ENCODE measurements at places on chromosomes 2 and 18.

- no peak for DNase-seq
Observed at GRCh38 chr2:205743137-205743536, 60.8 kb downstream of the NRP2 start.

GRCh38 chr2:226295123-226295522 lies 504.5 kb downstream of the IRS1 start:
- DNase-seq = no peak

GRCh38 chr2:203401-203800 lies 60.4 kb downstream of the SH3YL1 start:
- DNase-seq = no peak

DNA sequence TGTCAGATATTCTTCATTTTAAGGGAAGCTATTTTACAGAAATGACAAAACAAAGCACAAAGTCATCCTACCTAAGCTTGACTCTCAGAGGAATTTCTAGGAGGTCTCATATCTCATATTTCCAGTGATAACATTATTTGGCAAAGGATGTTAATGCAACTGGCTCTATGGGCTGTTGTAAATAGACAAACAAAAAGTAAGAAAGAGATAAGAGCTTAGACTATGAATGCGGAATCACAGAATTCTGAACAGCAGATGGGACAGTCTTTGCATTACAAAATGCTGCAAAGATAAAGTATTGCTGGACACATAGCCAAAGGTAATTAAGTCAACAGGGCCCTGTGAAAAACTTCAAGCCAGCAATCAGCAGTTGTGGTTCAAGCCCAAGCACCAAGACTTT lies 23.9 kb downstream of the PIAS2 start:
- DNase-seq = no peak

DNA sequence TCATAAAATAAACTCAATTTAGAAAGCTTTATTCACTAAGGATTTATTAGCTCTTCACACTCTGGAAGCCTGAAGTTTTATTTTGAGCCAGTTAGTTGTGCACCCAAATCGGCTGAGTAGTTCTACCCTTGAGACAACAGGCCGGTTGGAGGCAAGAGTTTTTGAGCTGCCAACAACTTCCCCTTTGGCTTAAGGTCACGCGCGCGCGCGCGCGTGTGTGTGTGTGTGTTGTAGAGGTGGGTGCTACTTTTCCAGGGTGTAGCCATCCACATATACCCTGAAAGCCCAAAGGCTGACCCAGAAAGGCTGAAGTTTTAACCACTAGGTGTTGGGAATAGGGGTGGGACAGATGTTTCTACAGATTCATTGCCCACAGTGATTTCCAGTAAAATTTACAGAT lies 150.2 kb upstream of the LHCGR start:
- DNase-seq = no peak

- no peak for DNase-seq
Observed at GRCh38 chr2:167018590-167018989, 130.3 kb downstream of the XIRP2 start.

DNA sequence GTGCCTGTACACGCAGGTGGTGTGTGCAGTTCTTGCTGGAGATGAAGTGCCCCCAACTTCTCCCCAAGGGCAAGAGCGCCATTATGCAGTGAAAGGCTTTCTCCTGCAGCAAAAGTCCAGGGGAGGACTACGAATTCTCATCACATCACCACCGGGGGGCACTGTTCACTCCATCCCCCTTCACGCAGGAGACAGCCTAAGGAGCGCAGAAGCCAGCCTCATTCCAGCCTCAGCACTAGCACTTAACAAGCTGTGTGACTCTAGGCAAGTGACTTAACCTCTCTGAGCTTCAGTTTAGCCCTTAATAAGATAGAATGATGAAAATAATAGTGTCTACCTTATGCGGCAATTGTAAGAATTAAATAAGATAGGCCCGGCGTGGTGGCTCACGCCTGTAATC lies 32.3 kb downstream of the DNMT3A start:
- no peak for DNase-seq

- no peak for DNase-seq
Observed at GRCh38 chr2:143948710-143949109, 571.2 kb downstream of the ZEB2 start.

DNA sequence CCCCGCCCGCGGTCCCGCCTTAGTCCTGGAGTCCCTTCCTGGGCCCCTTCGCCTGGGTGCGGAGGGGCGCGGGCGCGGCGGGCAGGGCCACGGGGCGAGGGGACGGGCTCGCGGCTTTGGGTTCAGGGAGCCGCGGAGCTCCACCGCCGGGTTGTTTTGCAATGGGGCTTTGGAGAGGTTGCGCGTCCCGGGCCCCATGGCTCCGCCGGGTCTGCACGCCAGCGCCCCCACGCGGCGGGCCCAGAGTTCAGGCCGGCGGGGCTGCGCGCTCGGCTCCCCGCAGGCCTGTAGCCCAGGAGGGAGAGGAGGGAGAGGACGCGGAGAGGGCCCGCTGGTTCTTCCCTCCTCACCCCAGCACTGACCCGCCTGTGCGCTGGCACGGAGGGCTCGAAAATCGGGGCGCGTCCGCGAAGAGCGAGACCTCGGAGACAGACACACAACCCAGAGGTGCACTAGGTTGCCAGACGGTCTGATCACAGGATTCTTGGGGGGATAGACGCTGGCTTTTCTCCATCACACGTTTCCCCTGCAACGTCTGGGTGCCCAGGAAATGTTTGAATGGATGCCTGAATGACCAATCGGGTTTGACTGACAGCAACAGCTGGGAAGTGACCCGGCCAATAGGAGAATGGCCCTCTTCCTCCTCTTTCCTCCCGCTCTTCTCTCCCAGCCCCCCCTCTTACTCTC lies 4.9 kb upstream of the SIX2 start:
- DNase-seq = no peak

All from T-helper 22 cell (primary cell).